ENCODE measurements at places on chromosomes 6 and 20.

DNA sequence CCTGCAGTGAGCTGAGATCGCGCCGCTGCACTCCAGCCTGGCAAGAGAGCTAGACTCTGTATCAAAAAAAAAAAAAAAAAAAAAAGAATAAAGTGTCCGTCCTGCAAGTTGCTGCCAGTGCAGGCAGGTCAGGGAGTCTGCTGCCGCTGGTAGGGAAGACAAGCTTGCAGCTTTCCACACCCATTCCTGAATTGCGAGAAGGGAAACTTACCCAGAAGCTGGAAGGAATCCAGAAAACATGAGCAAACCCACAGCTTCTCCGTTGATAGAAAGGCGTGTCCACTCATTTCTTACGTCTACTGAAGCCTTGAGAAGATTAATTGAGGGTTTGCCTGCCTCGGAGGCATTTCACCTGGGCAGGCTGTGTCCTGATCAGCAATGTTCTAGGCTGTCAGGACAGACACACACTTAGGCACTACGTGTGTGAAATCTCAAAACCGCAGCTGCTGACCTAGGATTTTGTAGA is 61.6 kb upstream of the DSP start:
- DNase-seq: no peak

- no peak for DNase-seq
Observed at GRCh38 chr6:87210979-87211378, 55.6 kb downstream of the ZNF292 start.

GRCh38 chr6:33391922-33392594 is 435 bp downstream of the KIFC1 start:
- no peak for DNase-seq

- no peak for DNase-seq
Observed at GRCh38 chr20:17761604-17762003, 61.8 kb downstream of the BANF2 start.

- no peak for DNase-seq
Observed at GRCh38 chr20:37522260-37523011, 1.4 kb downstream of the NNAT start.

DNA sequence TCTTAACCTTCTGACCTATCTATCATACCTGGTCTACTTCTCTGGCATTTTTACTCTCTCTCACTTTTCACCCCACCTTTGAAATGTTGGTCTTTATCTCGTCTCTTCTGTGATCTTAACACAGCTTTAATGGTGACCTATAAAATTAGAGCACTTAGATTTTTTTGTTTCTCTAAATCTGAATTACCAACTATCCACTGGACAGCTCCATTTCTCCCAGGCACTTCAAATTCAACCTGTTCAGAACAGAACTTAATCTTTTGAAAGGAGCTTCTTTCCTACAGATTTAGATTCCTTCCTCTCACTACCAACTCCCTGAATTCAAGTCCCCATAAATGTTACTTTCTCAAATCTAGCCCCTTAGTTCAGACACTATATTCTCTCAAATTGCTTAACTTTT is 15.0 kb upstream of the MTFR2 start:
- DNase-seq: no peak

- no peak for DNase-seq
Observed at GRCh38 chr6:47126647-47127391, 84.7 kb upstream of the ADGRF1 start.

DNA sequence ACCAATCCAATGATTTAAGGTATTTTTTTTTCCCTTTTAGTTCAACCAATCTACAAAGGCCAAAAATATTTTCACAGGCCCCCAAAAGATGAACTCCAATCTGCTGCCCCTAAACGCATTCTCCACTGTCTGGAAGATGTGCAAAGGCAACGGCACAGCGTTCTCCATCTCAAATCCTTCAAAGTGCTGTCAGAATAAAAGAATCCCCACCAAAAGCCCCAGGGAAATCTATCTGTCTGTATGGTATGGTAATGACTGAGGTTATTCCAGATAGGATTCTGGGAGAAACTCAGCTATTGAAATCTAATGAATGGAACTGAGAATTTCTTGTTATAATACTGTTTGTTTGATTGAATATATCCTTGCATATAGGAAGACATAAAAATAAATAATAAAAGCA is 217.8 kb upstream of the CCN2 start:
- no peak for DNase-seq

All from Ammon's horn (tissue), 1 donor.